ENCODE measurements at places on chromosomes 5 and 9. TPM values are rescaled to one million over a fixed set of nuclear protein-coding genes. Genes with fewer than 3 reads are reported as not detected.
A peak's percentile ranks its signal among the peaks of the same experiment; 100 is the strongest.

PCDHGC4 gene
- total RNA-seq, result not detected

- no peak overlapping the region for H3K27ac ChIP-seq
- H3K4me3 ChIP-seq, result no peak overlapping the region
- H3K27me3 ChIP-seq, result no peaks in the 10 kb centered on the region
- no peak for DNase-seq
- peaks cover 52% of the 10 kb centered on the region for H3K4me1 ChIP-seq
Observed at GRCh38 chr9:34995670-34996060, 6.1 kb downstream of the DNAJB5 start.

CKMT2 gene
- not detected for total RNA-seq

GRCh38 chr5:143890487-143890886 is 78.5 kb downstream of the HMHB1 start:
- no peak overlapping the region for H3K4me3 ChIP-seq
- DNase-seq, result no peak
- no peak overlapping the region for H3K27ac ChIP-seq
- H3K4me1 ChIP-seq, result no peaks in the 10 kb centered on the region
- H3K27me3 ChIP-seq, result peaks cover 2% of the 10 kb centered on the region

BAAT gene
- total RNA-seq, result not detected

DNA sequence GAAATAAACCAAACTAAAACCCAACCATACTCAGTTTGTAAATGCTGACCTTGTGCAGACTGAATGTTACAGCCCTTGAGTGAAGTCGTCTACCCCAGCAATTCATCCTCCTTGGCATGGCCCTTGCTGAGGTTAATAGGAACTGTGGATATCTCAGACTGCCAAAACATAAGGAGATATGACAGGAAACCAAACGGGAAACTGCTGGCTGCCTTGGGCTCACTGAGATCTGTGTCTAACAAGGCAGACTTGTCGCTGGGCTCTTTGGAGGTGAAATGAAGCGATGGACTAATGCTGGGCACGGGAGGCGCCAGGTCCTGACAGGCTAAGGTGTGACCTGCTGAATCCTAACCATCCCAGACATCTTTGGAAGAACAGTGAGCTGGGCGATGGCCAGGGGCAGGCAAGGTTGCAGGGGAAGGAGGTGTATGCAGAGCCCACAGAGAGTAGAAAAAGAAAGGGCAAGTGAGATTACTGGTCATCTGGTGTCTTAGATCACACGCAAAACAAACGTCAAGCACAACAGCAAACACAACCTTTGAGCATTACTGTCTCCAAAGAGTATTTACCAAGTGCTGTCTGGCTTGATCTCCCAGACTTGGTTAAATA is 44.6 kb upstream of the ALDH1A1 start:
- no peaks in the 10 kb centered on the region for H3K4me1 ChIP-seq
- no peak overlapping the region for H3K4me3 ChIP-seq
- H3K27ac ChIP-seq, result no peak overlapping the region
- no peaks in the 10 kb centered on the region for H3K36me3 ChIP-seq

DNA sequence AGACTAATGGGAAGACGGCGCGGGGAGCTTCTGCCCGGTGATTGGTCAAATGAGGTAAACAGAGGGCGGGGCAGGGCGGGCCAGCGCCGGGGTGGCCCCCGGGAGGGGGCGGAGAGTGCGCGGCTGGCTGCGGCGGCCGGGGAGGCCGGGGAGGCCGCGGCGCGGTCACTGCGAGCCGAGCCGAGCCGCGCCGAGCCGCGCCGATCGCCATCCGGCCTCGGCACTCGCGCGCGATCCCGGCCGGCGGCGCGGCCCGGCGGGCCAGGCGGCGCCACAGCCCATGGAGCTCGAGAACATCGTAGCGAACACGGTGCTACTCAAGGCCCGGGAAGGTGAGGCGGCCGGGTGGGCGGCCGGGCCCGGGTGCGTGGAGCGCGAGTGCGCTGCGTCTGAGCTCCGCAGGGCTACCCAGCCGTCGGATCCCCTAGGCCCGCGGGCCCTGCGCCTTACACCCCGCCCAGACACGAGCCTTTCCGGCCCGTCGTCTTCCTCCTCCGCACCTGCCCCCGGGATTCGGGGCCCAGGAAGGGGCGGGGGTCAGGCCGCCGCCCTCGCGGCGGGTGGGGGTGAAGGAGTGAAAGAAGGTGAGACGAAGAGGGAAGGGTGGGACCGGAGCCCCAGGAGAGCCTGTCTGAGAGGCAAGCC is at the start of gene GRK6:
Gene GRK6, plus strand, starts transcription at position 111 of the 645 bp plus-strand sequence. Its CDS starts 170 bp downstream, at position 281.
- peak within 1 kb of the TSS; percentile 98 for H3K27ac ChIP-seq
- peak; percentile 81 for DNase-seq
- H3K4me3 ChIP-seq, result peak within 1 kb of the TSS; percentile 97
- peaks cover 42% of the 10 kb centered on the region for H3K4me1 ChIP-seq
- no peaks in the 10 kb centered on the region for H3K27me3 ChIP-seq
- peaks cover 45% of the 10 kb centered on the region for H3K36me3 ChIP-seq

C9orf153 gene
- 0.16 TPM for total RNA-seq

DNA sequence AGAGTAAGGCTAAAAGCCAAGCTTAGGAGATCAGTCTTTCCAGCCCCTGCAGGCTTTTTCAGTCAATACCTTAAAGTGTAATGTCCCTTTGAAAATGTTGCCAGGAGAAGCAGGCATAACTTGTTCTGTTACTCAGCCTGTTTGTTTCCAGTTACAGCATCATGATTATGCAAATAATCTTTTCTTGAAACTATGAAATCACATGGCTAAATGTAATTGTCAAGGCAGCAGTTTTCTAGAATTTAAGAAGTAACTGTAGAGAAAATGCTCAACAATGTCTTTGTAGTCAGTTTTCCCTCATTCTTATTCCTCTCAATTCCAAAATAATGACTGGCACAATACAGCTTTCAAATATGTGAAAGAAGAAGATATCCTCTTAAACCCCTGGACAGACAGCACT is 1.9 kb upstream of the GPR107 start:
- H3K4me1 ChIP-seq, result peaks cover 23% of the 10 kb centered on the region
- no peaks in the 10 kb centered on the region for H3K36me3 ChIP-seq
- no peaks in the 10 kb centered on the region for H3K27me3 ChIP-seq
- H3K27ac ChIP-seq, result peak overlapping the region; percentile 76
- peak overlapping the region; percentile 94 for H3K4me3 ChIP-seq

- H3K4me3 ChIP-seq, result no peak overlapping the region
- DNase-seq, result no peak
- no peak overlapping the region for H3K27ac ChIP-seq
- no peaks in the 10 kb centered on the region for H3K36me3 ChIP-seq
- H3K27me3 ChIP-seq, result no peaks in the 10 kb centered on the region
Observed at GRCh38 chr5:138947780-138948179, 72.6 kb upstream of the LRRTM2 start.

- H3K4me3 ChIP-seq, result no peak overlapping the region
- no peak overlapping the region for H3K27ac ChIP-seq
- no peaks in the 10 kb centered on the region for H3K4me1 ChIP-seq
- H3K36me3 ChIP-seq, result no peaks in the 10 kb centered on the region
- H3K27me3 ChIP-seq, result peaks cover 6% of the 10 kb centered on the region
Observed at GRCh38 chr5:75933489-75933888, 149.7 kb upstream of the SV2C start.

- DNase-seq, result no peak
- no peaks in the 10 kb centered on the region for H3K4me1 ChIP-seq
- H3K36me3 ChIP-seq, result no peaks in the 10 kb centered on the region
- no peak overlapping the region for H3K4me3 ChIP-seq
- no peak overlapping the region for H3K27ac ChIP-seq
Observed at GRCh38 chr5:53350991-53351770, 129.2 kb upstream of the FST start.

PDZD2 gene
- total RNA-seq, result not detected
